ENCODE measurements at places on chromosomes 3 and 15.

DNA sequence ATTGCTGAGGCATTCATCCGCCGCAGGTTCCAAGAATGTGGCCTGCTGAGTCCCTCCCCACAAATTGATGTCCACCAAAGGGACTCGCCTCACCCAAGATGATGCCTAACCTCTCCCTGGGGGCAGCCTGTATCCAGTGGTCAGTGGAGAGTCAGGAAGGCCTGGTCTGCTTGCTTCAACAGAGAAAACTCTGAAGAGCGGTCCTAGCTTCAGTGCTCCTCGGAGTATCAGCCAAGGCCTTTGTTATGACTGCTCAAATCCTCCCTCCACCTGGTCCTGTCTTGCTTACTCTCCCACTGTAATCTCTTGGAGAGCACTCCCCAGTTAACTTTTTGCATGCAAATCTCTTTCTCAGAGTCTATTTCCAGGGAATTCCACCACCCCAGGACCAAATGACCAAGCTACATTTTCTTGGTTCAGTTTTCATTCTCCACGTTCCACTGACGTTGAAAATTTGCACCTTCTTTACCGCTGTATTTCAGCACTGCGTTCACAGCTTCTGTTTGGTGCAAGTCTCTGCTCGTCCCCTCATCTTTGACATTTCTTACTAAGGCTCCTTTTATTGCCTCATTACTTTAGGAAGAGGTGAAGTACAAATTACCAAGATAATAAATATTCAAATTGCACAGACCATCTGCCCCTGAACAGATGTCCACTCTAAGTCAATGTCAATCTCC is 22.3 kb downstream of the CMTM7 start:
- no peak for DNase-seq

DNA sequence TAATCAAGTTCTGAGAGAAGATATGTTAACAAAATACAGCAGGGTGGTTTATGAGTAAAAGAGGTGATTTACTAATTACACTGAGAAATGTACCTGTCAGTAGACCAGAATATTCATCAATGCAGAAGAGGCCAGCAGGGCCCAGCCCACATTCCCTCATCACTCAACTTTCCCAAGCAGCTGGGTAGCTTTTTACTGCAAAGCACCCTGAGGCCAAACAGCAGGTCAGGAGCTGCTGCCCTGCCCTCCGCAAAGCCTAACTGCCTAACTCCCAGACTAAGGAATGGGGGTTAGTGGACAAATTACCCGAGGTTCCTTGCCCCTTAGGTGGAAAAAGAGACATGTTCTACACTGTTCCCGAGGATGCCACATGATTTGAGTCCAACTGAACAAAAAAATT is 108.2 kb downstream of the TBL1XR1 start:
- DNase-seq, result no peak

DNA sequence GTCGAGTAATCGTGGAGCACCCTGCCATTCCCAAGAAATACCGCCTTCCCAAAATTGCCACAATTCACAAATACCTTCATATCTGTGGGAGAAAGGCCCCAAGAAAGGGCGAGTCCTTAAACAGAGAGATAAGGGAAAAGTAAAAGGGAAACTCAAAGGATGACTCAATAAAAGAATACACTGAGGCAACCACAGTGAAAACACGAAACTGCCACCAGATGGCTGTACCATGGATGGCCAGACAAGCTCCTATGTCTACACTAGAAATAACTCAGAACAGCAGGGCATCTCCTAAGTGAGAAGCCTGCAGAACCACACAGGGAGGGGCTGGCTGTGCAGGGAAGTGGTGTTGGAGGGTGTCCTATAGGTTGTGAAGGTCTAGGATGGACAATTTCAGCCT is 25.0 kb downstream of the SRGAP3 start:
- no peak for DNase-seq

DNA sequence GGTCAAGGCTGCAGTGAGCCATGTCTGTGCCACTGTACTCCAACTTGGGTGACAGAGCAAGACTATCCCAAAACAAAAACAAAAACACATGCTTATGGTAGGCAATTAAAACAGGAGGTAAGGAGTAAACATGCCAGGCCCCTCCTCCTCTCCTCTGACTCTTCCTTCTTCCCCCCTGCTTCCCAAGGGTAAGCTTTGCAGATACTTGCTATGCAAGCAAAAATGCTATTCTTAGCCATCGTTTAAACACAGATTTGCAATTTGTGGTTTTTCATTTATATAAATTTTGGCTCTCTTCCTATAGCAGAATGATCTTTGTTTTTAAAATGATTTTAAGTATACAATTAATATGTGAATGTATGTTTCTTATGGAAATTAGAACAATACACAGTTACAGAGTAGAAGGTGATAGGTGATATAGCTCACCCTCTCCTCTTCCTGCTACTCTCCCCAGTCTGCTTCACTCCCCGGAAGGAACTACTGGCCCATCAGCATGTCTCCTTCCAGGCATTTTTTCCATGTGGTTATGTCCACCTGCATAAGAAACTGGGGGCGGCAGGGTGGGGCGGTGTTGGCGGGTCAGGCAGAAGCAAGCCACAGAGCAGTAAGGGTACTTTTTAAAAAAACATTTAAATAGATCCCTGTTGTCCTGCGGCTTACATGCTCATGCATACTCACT is 42.1 kb downstream of the IGF1R start:
- DNase-seq, result no peak

- no peak for DNase-seq
Measured at GRCh38 chr3:127740136-127740915, 67.6 kb downstream of the ABTB1 start.

DNA sequence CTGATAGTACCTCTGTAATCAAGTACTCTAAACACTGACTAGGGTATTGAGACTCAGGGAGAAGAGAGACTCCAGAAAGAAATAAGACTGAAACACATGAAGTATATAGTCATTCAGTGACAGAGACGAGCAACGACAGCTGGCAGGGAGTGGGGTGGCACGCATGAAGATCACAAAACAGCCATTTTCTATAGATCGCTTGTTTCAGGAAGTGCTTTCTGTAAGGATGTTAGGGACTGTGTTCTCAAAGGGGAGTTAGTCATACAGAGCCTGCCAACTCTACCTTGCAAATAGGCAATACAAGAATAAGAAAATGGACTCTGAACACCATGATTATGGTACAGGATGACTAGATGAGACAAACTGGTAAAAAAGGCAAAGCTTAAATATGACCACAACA is 139.5 kb downstream of the TBL1XR1 start:
- DNase-seq, result no peak

DNA sequence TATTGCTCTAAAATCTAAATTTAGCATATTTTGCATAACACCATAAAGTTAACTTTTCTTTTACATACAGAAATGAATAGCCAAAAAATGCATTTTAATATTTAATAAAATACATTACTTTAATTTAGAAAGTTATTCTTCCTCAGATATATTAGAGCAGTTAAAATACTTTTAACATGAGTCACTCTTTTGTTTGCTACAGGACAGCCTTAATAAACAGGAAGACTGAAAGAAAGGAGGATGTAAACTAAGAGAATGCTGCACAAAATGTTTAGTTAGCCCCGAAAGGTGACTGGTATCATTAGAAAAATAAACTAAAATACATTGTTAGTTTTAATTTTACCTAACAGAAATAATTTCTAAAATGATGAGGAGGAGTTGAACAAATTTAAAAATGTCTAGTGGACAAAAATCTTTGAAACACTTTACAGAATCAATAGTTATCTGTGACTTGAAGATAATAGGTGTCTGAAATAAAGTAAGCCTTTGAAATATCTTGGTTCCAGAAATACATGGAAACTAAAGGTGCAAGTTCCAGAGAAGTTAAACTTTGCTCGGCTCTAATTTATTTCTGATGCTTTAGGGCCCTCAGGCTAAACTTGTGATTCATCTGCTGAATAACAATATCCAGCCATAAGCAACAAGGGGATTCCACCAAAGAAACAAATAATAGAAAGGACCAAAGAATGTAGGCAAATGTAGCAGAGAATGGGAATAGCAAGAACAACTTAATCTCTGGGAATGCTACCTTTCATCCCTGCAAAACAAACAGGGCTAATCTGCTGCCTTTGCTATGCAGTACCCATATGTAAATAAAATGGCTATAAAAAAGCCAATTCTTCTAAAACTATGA is 138.3 kb upstream of the UBP1 start:
- DNase-seq, result no peak

DNA sequence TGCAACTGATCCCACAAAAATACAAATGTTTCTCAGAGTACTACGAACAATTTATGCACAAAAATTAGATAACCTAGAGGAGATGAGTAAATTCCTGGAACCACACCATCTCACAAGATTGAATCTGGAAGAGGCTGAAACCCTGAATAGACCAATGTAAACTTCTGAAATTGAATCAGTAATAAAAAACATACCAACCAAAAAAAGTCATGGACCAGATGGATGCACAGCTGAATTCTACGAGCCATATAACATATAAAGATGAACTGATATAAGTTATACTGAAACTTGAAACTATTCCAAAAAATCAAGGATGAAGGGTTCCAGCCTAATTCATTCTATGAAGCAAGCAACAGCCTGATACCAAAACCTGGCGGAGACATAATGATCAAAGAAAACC is 336.3 kb downstream of the PYDC2 start:
- no peak for DNase-seq

- DNase-seq, result no peak
Measured at GRCh38 chr15:74307827-74308811, 59.3 kb downstream of the CYP11A1 start.

- DNase-seq, result no peak
Measured at GRCh38 chr3:94076055-94076454, 13.2 kb downstream of the NSUN3 start.

DNA sequence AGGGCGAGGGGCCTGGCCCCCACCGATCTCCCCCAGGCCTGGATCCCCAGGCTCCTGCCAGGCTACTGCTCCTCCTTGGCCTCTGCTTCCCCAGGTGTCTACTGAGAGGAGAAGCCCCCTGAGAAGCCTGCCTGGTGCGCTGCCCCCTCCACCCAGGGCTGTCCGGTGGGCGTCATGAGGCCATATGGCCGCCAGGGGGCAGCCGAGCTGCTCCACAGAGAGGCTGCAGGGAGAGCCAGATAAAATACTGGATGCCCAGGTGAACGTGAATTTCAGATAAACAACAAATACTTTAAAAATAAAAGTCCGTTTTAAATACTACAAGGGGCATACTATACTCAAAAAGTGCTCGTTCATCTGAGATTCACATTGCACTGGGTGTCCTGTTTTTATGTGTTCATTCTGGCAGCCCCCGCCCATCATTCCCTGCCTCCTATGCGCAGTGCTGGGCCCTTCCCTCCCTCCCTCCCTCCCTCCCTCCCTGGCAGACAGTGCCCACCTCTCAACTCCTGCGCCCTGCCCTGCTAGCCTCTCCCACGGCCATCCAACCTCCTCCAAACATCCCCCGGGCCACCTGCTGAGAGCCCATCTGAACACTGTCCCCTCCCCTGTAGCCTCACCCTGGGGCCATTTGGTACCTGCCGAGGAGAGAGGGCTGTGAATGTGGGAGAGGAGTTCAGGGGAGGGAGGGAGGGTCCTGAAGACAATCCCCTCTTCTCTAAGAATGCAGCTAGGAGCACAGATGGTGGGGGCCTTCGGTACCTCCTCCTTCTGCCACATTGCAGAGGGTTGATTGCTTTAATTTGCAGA is 29.6 kb downstream of the PSTPIP1 start:
- no peak for DNase-seq

- DNase-seq, result no peak
Measured at GRCh38 chr3:170572665-170573253, 13.1 kb downstream of the SLC7A14 start.

- no peak for DNase-seq
Measured at GRCh38 chr3:122488262-122488973, 26.3 kb downstream of the KPNA1 start.
